ENCODE measurements at places on chromosomes 1 and 21.
A peak's percentile ranks its signal among the peaks of the same experiment; 100 is the strongest.

DNA sequence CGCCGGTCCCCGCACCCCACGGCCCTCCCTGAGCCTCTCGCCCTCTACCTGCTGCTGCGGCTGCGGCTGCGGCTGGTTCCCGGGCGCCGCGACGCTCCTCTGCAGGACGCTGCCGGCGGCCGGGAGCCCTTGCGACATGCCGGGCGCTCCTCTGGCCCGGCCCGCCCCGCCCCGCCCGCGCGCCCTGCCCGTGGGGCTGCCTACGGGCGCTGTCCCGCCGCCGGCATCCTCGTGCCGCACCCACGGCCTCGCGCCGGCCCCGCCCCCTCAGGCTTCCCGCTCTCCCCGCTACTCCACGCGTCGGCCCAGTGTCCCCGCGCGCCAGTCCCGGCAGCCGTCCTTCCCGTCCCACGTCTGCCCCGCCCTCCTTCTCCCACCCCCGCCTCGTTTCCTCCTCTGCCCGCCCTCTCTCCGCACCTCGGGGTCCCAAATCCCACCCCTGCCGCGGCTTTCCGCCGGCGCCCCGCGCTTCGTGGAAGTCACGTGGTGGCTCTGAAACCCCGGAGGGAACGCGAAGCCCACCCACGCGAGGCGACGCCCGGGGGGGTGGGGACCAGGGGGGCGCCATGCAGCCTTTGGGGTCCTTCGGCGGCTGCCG, at the start of gene BATF3:
TSS of gene BATF3 (minus strand) at position 216 of the 598 bp plus-strand sequence. CDS start at position 138, 78 bp downstream.
- no peak for DNase-seq

- DNase-seq, result no peak
These were observed 3.2 kb upstream of the HMGB4 start for GRCh38 chr1:33860671-33861070.

DNA sequence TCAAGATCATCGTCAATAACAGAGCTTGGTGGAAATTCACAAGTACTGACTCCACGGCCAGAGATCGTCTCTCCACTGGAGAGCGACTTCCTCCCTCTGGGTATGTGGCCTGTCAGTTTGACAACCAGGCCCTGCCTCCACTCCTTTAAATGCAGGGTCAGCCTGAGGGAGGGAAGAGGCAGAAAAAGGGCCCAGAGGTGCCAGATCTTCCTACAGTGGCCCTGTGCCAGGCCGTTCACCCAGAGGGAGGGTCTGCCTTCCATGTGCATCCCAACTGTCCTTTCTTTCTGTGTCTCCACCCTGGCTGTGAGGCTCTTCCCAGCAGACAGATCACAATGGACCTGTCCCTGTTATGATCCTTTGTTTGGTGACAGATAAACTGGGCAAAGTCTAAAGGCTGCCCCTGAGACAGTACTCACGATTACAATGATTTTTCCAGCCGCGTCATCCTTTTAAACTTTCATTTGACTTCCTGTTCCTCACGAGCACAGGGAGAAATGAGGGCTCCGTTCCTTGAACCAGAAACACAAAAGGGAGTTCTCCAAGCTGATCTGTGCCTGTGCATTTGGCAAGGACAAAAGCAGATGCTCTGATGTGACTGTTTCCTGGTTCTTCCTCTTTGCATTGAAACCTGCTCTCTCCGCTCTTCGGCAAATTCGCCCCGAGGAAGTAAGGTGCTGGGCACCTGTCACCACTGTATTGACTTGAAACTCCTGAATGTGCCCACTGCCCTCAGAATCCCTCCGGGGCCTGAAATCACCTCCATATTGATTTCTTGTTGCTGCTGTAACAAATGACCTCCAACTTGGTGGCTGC, 126.7 kb downstream of the PGBD5 start:
- DNase-seq, result no peak

DNA sequence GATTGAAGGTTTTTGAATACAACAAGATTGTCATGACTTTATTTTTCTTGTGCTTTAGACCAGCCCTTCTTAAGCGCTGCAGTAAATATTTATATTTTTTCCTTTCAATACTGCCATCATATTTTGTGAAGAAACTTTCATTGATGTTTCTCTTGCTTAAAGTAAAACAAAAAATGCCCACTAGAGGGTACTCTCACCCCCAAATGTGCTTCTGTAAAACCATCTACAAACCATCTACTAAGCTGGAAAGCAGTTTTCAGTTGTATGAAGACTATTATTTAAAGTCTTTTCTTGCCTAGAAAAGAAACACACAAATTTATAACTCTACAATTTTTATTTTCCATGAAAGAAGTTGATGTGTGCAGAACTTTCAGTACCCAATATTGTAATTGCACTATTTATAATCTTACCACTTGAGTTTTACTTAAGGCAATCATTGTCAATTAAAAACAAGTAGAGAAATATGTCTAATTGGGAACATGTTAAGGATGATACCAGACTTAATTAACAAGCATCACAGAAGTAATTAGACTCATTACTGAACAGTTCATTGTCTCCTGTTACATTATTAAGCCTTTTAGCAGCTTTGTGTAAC, 10.7 kb downstream of the LEPR start:
- no peak for DNase-seq

DNA sequence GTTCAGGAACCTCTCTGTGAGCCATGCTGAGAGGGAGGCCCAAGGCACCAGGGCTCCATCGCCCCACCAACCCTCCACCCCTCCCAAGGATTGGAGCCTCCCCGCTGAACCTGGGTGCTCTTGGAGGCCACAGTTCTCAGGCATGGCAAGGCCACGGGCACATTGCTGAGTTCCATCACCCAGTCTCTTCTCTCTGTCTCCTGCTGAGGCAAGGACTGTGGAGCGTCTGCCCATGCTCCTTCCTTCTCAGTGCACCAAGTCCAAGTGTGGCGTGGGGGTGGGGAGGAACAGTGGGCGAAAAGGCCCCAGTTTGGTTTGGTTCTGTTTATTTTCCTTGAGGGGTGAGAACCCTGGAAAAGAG, 2.8 kb upstream of the KNCN start:
- DNase-seq, result no peak

- DNase-seq, result no peak
These were observed 15.2 kb upstream of the LGALS8 start for GRCh38 chr1:236508593-236509027.

- DNase-seq, result no peak
These were observed 63.7 kb downstream of the CNST start for GRCh38 chr1:246629976-246630375.

DNA sequence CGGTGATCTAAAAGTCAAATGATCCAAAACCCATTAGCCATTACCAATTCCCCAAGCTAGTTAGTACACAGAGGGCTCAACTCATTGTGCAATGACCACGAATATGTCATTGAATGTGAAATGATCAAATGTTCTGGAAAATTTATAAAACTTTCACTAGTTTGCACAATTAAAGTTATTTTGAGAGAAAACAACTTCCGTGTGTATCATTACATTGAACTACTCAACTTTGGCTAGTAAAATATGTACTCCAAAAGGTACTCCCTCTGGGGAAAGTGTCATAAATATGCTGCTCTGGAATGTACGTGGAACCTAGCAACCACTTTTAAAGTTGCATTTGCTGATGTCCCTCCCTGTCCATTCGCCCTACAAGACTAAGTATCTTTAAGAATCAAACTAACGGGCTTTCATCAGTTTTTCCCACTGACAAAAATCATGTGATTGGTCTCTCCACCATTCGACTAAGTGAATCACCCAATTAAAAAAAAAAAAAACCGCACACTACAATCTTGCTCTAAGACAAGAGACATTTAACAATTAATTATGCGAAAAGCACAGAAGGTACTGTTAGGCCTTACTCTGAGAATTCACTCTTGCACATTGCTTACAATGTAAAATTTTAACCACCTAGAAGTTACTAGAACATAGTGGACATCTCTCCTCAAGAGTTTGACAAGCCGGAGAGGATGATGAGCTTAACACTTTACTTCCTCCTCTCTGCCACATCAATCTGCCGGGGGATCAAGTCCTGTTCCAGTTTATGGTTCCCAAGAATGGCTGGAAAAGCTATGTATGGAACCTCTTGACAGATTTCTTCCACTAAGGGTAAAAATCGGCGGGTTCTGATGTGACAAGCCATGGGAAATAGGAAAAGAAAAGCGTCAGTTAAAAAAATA, 1.2 kb downstream of the ACBD3 start:
- no peak for DNase-seq

- no peak for DNase-seq
These were observed 132.4 kb upstream of the TMEM51 start for GRCh38 chr1:15020943-15021745.

DNA sequence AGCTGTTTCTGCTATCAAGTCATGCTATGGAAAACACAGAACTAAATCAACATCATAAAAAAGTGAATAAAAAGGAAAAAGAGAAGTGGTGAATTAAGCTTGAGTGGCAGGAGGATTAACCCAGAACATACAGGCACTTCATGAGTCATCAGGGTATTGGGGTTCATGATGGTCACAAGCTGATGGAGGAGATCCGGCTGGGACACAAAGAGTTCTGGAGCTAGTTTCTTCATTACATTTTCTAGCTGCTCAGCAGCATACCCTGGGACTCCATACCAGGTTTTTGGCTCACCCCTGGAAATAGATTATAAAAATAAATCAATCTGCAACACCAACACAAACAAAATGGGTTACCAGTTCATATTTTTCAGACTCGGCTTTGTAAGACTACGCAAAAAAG, 42.5 kb upstream of the SYT2 start:
- no peak for DNase-seq

GRCh38 chr21:35510294-35510693, 461.2 kb upstream of the RUNX1 start:
- DNase-seq, result no peak

DNA sequence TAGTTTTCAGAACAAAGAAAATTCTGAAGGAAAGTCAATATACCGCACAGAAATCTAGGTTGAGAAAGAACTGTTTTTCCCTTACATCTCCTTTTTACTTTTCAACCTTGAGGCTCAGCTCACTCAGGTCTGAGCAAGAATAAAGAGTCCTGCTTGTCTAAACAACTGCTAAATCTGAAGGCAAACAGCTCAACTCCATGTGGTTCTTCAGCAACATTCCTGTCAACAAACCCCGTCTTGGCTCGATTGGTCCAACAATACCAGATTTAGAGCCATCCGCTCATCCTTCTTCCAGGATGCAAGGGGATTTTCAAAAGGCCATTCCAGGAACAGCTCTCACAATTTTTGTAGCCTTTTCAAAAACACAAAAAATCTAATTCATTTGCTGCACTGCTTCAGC, 119.8 kb downstream of the HLCS start:
- no peak for DNase-seq

GRCh38 chr1:27007909-27008582, 4.6 kb downstream of the TENT5B start:
- no peak for DNase-seq

DNA sequence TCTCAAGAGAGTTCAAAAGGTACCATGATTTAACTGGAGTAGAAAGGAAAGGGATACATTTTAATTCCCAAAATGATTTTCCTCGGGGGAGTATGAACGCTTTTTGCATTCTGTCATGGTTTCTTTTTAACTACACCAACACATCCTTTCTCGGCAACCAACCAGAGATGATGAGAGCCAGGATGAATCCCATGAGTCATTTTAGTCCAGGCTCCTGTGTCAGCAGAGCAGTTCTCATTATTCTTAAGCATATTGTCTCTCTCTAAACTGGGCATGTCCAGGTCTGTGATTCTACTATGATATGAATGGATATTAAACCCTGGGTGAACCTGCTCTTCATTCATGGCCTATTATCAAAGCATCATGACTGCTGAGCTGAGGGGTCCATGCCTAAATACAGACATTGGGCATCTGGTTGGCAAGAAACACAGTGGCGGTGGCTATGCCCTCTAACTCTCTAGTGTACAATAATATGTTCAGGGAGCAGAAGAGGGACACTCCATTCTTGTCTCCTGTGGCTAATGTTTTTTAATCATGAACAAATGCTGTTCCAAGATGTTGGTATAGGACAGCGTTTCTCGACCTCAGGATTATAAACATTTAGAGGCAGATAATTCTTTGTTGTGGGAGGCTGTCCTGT, 124.3 kb upstream of the ESRRG start:
- no peak for DNase-seq

DNA sequence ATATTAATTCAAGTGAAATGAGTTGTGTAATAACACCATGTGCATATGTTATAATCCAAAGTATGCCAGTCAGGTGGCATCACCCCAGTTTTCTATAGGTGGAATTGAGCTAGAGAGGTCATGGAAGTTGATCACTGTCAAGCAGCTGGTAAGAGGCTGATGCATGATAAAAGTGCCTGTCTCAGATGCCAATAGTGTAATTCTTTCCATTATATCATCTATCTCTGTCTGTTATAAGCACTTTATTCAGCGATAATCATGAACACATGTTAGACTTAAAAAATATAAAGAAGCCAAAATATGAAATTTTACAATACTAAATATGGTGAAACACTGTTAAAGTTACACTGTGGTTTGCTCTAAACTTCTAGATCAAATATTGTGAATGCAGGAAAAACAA, 156.6 kb downstream of the DNM3 start:
- no peak for DNase-seq

DNA sequence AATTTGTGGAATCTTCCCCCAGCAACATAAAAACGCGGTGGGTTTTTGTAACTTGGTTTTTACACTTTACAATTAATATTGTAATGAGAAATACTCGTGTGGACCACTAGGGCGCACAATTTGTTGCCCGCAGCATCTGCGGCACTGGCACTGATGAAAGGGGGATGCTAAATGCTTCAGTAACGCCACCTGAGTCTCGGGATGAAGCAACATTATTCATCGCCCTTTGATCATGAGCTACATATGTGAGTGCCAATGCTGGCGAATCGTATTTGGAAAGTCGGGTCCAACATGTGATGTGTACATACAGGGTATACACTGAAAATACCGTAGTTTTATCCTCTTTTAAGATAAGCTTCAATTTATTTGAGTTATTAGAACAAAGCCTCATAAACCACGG, 34.2 kb upstream of the COX20 start:
- DNase-seq, result peak; percentile 14

DNA sequence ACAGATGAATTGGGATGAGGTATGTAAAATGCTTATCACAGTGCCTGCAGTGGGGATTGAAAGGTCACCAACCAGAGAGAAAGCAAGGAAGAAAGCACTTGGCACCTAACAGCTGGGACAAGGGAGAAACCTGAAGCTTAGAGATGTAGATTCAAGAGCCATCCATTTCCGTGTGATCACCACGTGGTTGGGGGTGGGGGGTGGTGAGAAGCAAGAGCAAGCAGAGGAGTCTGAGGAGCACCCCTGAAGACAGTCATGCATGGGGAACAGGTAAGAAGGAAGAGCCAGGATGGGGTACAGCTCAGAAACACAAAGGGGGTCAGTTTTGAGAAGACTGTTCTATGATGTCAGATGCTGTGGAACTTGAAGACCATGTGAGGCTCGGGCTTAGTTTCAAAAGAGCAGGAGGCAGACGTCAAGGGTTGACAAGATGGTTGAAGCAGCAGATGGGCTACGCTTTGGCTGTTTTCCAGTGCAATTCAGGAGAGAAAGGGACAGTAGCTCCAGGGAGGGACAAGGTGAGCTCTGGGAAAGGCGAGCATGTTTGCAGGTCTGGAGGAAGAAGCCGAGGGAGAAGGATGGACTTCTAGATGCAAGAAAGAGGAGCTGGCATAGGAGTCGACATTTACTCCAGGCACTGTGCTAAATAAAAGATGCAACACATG, 17.4 kb downstream of the KANK4 start:
- DNase-seq, result no peak
